ENCODE measurements at places on chromosomes 7 and 10.

DNA sequence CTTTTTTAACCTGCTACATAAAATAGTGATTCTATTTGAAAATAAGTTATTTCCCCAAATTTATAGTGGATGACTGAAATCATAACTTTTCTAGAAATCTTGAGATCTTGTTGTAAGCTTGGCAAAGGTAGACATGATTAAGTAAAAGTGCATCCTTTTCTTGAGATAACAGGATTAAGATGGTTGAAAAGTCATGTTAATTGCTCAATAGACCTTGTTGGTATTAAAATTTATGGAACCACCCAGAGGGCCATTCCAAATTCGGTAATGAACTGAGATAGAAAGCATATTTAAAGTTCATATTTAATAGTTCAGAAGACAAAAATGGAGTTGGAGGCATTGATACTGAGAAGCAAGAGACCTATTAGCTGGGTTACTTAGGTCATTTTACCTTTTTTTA lies 139.1 kb downstream of the BICC1 start:
- no peak for DNase-seq

- DNase-seq = no peak
Measured at GRCh38 chr7:29372351-29373090, 177.9 kb downstream of the CHN2 start.

DNA sequence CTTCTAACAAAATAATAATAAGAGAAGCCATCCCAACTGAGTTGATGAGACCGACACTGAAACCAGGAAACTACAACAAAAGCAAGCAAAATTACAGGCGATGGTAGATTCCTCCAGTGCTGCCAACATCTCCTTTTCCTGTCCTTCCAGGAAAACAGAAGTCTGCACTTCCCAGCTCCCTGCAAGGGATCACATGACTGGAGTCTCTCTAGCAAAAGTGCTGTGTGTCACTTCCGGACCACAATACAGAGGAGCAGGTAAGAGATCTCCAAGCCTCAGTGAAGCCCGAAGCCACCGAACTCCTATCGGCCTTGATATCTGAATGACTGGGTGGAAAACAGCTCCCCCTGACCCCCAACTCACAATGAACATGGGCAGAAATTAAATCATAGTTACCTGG lies 63.2 kb downstream of the SMURF1 start:
- DNase-seq = no peak

GRCh38 chr7:47501406-47501805 lies 80.5 kb downstream of the TNS3 start:
- DNase-seq = peak; percentile 97

DNA sequence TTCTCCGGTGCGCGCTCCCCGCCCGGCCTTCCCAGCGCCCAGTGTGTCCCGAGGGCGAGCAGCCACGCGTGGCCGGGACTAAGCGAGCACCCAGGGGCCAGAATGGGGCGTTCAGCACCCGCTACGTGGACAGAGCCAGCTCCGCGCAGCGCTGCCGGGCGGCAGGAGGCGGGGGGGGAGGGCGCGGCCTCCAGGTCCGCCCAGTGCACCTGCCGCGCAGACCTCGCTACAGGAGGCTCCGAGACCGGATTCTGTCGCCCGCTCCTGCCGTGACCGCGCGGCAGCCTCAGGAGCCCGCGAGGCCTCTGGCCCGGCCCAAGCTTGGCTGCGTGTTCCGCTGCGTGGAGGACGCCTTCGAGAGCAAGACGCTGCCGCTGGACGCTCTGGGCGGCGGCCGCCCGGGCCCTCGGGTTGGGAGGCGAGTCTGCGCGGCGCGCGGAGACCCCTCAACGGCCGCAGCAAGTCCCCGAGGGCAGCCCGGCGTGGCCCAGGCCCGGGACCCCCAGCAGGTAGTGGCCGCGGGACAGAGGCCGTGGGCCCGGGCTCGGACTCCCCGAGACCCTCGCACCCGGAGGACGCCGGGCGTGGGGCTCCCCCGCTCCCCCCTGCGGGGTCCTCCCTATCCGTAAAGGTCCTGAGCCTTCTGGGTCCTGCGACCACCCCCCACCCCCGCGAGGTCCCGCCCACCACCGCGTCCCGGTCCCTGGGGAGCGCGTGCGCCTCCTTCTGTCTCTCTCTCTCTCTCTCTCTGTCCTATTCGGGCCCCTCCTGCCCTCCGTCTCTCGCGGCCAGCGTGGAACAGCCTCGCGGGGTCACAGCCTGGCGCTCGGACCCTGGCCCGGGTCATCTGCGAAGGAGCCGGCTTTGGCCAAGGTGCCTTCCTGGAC lies 904 bp upstream of the DPYSL4 start:
- DNase-seq = peak; percentile 41

GRCh38 chr10:114772496-114773196 lies 48.9 kb upstream of the FHIP2A start:
- no peak for DNase-seq

DNA sequence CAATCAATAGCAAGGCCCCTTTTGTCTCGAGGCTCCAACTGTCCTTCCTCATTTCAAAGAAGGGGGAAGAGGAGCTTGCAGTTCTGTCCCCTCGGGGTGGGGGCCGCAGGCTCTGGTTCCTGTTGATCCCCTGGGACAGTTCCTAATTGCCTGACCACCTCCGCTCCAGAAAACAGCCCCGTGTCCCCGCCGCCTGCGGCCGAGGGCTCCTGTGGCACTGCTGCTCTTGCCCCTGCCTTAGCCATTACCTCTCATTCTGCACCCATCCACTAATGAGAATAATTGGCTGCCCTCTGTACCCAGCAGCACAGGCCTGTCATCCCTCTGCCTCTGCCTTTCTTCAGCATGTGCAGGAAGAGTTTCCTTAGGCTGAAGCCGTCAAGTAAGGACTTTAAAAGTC lies 668.3 kb upstream of the FOXK1 start:
- DNase-seq = no peak

GRCh38 chr7:79050603-79051002 lies 402.9 kb downstream of the MAGI2 start:
- DNase-seq = peak; percentile 77

DNA sequence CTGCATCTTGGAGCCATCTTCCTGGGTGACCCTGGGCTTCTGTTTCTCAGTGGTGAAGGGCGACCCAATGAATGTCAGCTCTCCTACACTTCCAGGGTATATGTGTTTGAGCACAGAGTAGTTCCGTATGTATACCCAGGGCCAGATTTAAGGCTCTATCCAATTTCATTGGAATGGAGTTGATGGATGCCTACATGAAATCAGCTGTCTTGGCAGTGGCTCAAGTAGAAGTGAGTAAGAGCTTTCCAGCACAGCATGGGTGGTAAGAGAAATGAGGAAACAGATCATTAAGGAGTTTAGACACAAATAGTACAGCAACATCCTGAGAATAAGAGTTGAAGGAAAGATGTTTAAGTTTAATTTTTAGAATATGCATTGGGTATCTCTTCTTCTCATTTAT lies 433.0 kb downstream of the PAXIP1 start:
- DNase-seq = no peak

- DNase-seq = no peak
Measured at GRCh38 chr10:47214520-47214919, 85.5 kb upstream of the GDF10 start.

GRCh38 chr7:127702938-127703337 lies 50.9 kb downstream of the SND1 start:
- DNase-seq = no peak

DNA sequence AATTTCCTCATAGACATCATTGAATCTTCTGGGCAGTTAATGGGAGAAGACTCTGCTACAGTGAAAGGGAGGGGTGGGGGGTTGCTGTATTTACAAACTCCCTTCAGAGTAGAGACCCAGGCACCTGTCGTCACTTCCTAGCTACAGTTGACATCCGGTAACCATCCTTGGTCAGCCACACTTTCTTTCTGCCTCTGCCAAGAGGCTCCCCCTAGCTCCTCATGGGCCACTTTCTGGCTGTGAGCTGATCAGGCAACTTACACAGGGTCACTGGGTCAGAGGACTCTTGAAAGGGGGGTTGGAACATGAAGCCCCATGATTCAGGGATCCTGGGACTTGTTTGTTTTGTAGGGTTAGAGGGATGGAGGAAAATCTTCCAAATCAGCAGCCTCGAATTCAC lies 1.2 kb downstream of the TECPR1 start:
- no peak for DNase-seq

- peak; percentile 29 for DNase-seq
Measured at GRCh38 chr10:86603256-86603655, 51.1 kb upstream of the OPN4 start.

DNA sequence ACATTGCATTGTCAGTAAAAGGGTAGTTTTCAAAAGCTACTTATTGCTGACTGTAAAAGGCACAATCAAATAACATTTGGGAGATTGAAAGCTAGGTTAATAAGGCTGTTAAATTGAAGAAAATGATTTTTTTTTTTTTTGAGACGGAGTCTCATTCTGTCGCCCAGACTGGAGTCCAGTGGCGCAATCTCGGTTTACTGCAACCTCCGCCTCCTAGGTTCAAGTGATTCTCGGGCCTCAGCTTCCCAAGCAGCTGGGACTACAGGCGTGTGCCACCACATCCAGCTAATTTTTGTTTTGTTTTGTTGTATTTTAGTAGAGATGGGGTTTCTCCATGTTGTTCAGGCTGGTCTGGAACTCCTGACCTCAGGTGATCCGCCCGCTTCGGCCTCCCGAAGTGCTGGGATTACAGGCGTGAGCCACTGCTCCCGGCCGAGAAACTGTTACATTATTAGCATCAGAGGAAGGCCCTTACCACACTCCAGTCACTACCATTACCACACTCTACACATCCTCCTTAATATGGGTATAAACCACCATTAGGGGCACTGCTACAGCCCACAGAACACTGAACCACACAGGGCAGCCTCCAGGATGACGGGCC lies 1.0 kb downstream of the CYP51A1 start:
- no peak for DNase-seq

DNA sequence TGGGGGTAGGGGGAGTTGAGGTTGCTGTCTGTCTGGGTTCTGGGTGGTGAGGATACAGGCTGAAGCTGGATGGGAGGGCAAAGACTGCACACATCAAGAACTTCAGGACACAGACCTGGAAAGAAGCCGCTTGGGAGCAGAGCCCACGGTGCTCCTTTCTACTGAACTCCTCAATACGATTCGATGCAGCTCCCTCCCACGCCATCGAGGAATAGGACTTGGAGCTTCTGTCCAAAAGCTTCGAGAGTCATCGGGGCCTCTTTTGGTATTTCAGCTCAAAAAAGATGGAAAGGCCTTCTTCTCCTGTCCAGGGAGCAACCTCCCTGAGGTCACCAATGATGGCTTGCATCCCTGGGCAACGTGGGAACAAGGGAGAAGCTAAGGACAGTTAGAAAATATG lies 407.1 kb upstream of the MGMT start:
- no peak for DNase-seq

DNA sequence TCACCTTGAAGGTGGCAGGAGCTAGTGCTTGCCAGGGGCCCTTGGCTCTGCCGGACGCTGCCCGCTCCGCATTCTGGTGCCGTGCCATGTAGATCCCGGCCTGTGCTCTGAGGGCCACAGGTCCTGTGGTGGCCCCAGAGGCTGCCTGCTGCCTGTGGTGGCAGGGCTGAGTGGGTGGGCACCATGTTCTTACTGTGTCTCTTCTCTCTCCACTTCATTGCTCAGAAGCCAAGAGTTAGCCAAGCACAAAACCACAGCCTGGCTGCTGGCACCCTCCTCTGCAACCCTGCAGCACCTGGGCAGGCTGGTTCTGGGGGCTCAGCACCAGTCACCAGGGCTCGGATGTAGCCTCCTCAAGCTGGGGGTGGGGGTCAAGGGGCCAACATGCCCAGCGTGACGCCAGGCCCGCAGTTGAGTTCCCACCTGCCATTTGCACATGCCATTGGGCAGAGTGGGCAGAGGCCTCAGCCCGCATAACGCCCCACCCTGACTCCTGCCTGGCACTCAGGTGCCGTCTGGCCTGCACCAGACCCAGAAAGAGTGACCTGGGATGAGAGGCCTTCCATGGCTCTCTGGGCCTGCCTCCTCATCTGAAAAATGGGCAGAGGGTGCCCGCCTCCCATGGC lies 16.3 kb downstream of the ZMIZ1 start:
- DNase-seq = no peak

DNA sequence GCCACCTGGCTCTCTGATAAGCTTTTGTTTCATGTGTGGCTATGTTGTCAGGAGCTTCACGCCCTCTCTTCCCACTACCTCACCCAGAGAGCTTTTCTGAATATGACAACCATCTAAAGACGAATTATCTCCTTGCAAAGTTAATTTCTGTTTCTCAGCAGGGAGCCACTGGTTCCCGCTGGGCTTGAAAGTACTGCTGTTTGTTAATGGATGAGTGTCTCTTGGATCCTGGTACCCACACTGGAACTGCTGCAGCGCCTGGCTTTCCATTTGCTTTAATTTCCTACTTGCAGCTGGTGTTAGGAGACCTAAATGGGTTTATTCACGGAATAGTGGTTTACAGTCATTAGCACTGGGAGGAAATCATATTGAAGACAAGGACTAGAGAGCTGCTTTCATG lies 267.9 kb upstream of the LRGUK start:
- no peak for DNase-seq

- DNase-seq = peak; percentile 73
Measured at GRCh38 chr7:136677471-136678365, 190.7 kb upstream of the CHRM2 start.

DNA sequence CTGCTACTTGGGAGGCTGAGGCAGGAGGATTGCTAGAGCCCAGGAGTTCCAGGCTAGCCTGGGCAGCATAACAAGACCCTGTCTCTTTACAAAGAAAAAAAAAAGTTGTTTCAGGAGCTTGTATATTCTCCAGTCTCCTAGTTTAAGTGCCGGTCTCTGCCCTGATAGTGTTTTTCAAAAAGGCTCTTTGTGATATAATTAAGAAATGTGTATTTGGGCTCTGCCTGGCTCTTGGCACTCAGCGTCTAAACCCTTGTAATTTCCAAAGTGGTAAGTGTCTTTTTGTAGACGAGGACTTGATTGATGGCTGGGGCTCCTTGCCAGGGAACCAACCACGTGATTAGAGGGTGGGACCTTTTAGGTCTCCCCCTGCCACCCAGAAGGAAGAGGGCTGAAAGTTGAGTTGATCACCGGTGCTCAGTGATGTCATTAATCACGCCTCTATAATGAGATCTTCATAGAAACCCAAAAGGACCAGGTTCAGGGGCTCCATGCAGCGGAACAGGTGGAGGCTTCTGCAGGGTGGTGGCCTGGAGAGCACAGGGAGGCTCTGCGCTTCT lies 4.4 kb downstream of the EIF3B start:
- no peak for DNase-seq

- no peak for DNase-seq
Measured at GRCh38 chr10:116763440-116763839, 21.1 kb upstream of the HSPA12A start.

DNA sequence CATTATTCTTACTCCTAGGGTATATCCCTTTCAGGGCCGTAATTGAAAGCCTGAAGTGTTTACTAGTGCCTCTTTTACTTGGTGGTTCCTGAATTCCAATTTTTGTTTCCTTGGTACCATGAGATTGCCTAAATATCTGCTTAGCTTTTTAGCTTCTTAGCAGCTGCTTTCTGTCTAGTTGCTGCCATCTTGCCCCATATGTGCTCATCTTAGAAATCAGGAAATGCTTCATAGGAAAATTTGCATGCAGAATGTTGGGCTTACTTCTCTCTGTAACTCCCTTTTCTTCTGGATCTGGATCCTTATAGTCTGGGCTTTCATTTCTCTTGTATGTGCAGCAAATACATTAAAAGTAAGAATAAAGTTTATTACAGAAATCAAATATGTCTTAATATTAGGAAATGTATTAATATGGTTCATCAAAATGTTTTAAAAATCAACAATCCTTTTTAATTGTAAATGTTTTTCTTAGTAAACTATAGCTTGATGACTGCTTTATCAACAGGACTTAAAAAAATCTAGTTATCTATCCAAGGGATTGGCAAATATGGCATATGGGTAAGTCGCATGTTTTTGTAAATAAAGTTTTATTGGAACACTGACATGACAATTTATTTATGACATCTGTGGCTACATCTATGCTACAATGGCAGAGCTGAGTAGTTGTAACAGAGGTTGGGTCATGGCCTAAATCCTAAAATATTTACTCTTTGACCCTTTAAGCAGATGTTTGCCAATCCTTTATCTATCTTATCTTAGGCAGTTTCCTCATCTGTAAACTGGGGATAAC lies 73.5 kb upstream of the CDK6 start:
- no peak for DNase-seq
